ENCODE measurements at places on chromosomes 16 and 17.
A peak's percentile ranks its signal among the peaks of the same experiment; 100 is the strongest.

GRCh38 chr17:82310877-82311276, 6.5 kb downstream of the CD7 start:
- DNase-seq: no peak

DNA sequence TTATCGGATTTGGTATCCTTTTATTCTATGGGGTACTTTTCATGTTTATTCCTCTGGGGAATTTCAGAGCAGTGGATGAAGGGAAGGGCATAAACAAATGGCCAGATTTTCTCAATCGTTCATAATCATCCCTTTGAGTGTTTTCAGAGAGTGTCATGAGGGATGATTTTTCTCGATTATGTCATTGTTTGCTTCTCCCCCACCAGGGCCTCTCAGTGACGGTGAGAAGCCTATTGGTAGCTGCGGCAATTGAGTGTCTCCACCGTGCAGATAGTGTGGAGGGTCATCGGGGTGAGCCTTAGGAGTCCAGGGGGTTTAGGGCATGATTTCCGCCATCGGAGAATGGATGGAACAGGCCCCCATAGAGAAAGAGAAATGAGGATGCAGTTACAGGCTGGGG, 57.2 kb downstream of the USP43 start:
- DNase-seq: no peak

- no peak for DNase-seq
Observed at GRCh38 chr17:50527155-50527762, 5.3 kb upstream of the EPN3 start.

DNA sequence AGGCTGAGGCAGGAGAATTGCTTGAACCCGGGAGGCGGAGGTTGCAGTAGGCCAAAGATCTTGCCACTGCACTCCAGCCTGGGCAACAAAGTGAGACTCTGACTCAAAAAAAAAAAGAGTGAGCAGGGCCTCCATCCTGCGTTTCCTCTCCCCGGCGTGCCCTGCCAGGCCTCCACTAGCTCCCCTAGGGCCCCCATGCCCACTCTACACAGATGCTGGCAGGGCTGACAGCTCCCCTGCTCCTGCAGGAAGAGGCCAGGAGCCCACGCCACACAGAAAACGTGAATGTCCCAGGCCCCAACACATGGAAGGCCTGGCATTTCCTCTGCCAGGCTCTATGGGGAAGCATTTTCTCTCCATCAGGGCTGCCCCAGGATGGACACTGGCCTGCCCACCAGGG, 109.4 kb downstream of the AMFR start:
- no peak for DNase-seq

DNA sequence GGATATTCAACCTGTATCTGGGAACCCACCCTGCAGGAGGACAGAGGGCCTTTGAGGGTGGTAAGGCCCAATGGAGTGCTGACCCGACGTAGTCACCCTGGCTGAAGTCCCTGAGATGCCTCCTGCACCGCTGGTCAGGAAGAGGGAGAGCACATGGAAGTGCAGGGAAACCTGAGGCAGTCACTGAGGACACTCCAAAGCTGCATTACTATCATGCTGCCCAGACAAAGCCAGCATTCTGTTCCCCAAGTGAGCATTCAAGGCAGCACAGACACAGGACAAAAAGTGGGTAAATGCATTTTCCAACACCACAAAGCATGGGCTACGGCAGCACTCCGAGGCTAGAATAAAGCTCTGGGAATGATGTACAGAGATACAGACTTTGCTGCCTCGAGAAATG, 46.8 kb upstream of the BCAR1 start:
- DNase-seq: no peak

DNA sequence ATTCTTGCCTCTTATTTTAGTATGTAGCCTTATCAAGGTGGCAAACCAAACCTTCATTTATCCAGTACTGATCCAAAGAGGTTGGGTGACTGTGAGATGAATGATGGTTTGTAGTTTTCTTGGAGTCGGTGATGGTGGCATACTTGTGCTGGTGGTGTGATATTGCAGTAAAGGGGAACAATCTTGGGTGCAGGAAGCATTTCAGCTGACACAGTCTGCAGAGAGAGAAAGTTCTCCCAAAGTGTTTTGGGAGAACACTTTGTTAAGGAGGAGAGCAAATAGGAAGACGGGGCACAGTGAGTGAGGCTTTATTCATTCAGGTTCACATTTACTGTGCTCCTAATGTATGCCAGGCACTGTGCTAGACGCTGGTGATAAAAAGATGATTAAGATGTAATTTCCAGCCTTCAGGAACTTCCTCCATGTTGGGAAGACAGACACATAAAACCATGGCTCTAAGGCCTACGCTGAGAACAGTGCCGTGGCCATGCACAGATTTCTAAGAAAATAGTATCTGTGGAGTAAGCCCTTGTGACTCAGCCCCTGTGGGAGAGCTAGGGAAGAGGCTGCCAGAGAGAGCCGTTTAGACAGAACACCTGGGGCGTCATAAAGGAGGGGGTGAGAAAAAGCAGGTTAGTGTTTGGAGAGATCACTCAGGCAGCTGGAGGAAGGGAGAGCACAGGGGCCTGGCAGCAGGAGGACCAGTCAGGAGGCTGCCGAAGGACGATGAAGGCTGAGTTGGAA, 13.8 kb downstream of the HEATR3 start:
- peak; percentile 12 for DNase-seq

GRCh38 chr17:69411766-69412165, 2.7 kb upstream of the MAP2K6 start:
- no peak for DNase-seq

GRCh38 chr16:83212301-83212841, 585.6 kb downstream of the CDH13 start:
- no peak for DNase-seq

DNA sequence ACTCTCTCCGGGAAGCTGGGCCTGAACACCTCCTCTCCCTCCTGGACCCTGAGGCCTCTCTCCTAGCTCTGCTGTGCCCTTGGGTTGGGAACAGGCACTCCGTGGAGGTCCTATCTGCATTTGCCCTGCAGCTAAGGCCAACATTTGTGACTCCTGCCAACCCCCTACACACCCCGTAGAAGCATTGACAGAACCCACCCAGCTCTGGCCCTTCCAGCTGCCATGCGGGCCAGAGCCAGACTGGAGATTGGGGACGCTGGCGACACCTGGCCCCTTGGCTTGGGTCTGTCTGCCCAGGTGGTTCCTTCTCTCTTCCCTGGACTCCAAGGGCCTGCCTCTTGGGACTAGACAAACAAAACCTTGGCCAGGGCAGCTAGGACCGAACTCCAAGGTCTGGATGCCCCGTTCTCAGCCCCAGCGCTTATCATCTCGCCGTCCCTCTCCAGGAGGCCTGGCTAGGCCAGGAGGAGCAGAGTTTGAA, 644 bp upstream of the RHBDF2 start:
- DNase-seq: no peak

DNA sequence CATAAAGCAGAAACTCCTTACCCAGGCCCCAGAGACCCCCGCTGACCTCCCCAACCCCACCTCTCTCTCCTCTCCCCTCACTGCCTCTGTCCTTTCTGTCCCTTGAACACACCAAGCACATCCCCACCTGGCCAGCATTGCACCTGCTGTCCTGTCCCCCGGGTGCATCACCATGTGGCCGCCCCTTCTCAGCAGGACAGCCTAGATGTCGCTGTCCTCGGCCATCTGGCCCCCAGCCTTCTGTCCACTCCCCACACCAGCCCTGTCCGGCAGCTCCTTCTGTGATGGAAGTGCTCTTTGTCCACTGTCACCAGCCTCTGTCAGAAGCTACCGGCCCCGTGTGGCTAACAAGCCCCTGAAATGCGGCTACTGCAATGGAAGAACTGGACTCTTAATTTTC, 12.3 kb upstream of the MPRIP start:
- no peak for DNase-seq

DNA sequence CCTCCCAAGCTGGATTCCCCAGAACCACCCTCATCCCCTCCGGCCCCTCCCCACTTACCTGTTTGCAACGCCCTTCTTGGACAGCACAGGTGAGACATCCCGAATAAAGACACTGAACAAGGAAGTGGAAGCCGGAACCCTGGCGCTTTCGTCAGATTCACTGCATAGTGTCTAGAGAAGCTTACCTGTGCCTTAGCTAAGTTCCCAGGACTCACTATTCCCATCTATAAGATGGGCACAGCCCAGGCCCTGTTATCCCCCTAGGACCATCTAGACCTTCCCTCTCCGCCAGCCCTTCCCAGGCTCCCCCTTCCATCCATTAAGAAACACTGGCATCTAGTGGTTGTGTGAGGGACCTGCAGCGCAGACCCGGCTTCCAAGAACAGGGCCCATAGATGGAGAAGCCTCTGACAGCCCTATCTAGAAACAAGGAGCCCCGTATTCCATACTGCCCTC, 26.9 kb upstream of the RPL38 start:
- DNase-seq: peak; percentile 73

GRCh38 chr16:4677994-4678393, 15.4 kb upstream of the NUDT16L1 start:
- DNase-seq: no peak
